ENCODE measurements at places on chromosomes 3 and 15.

DNA sequence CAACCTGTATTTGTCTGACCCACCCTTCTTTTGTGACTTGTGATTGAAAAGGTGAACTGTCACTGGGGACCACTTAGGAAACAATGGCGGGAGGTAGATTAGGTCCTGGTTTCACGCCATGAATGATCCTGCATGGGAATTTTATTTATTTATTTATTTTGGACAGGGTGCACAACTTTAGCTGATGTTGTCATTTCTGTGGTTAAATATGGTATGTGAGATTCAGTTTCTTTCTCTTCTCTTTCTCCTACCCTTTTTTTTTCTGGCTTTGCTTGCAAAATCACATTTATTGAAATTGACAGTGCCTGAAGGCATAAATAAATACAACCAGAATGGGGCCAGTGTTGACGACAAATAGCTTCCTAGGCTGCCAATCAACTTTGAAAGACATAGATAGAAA is 18.0 kb upstream of the HTR3E start:
- DNase-seq, result no peak

GRCh38 chr3:49998326-49998725 is 58.4 kb downstream of the RBM6 start:
- no peak for DNase-seq

- peak; percentile 57 for DNase-seq
Observed at GRCh38 chr15:45456212-45457106, 66.1 kb downstream of the SLC30A4 start.

GRCh38 chr15:42178056-42178455 is 21.6 kb upstream of the PLA2G4F start:
- no peak for DNase-seq

DNA sequence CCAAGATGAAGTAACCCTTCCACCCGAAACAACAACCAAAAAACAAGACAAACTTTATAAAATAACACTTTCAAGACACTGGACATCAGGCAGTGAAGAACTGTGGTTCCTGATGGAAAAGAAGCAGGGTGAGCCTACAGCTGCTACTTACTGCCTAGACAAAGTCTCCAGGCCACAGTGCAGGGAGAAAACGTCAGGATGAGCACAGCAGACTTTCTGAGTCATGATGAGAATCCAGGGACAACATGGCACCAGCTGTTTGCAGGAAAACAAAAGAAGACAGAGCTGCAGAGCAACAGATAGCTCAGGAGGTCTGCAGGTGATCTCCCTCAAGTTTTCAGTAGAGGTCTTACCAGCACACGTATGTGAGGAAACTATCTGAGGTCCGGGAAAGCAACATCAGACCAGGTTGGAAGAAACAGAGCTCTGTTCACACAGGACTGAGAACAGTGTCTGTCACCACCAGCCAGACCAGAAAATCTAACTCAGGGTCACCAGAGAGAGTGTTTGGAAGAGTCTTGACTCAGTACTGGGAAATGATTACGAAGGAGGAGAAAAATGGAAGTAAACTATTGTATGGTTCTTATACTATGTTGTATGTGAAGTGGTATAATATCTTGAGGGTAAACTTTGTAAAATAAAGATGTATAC is 108.9 kb downstream of the ANO10 start:
- DNase-seq, result no peak

- DNase-seq, result no peak
Observed at GRCh38 chr3:17118771-17119170, 234.0 kb downstream of the PLCL2 start.

GRCh38 chr3:137410028-137410427 is 354.1 kb upstream of the SOX14 start:
- DNase-seq, result no peak

GRCh38 chr3:30535525-30535924 is 70.9 kb upstream of the TGFBR2 start:
- DNase-seq, result no peak

DNA sequence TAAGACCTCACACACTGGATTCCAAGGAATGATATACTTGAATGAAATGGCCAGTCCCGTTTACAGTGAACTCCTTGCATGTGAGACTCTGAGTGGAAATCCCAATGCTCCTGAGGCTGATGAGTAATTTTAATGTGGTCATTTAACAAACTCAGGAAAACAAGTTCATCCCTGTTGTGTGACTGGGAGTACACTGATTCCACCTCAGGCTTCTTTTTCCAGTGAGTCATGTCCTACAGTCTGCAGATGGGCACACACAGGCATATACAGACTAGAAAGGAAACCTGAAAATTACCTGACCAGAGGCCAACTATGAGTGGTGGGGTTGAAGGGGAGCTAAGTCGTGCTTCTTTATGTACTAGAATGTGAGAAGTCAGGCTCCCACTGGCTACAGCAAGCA is 5.8 kb downstream of the SQOR start:
- no peak for DNase-seq

- DNase-seq, result no peak
Observed at GRCh38 chr3:148221303-148221702, 476.4 kb upstream of the AGTR1 start.

- DNase-seq, result no peak
Observed at GRCh38 chr3:40877631-40878463, 321.5 kb upstream of the CTNNB1 start.

GRCh38 chr3:66486646-66487045 is 14.2 kb downstream of the LRIG1 start:
- no peak for DNase-seq

DNA sequence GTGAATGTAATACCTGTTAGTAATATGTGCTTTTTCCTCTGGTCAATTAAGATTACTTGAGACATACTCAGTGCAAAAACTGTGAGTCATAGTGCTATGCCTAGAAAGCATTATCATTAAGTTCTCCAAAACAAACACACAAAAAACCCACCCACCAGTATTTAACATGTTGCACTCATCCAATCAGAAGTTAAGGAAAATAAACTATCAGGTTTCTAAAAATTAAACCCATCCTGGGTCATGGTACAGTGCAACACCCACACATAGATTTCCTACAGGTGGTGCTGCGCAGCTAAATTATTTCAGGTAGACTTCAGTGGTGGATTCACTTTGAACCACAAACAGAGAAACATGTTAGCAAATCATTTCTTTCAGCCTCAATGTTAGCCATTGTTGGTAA is 264.4 kb upstream of the VEPH1 start:
- DNase-seq, result no peak

- no peak for DNase-seq
Observed at GRCh38 chr3:177551431-177551836, 354.2 kb upstream of the TBL1XR1 start.

DNA sequence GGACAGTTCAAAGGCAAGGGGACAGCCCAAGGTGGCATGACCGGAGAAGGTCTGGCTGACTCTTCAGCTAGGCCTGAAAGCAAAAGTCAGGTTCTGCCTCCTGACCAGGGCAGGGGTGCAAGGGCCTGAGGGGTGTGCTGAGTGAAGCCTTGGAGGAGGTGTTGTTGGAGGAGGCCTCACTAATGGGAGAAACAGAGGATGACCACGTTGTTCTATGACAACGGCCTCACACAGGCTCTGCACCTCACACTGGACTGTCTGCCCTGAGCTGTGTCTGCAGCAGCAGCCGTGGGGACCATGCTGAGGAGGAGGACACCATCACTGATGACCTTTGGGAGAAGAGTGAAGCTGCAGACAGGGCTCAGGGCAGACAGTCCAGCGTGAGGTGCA is 116.9 kb upstream of the ABHD17C start:
- DNase-seq, result no peak

GRCh38 chr3:116809208-116809607 is 99.6 kb downstream of the TUSC7 start:
- DNase-seq, result no peak

DNA sequence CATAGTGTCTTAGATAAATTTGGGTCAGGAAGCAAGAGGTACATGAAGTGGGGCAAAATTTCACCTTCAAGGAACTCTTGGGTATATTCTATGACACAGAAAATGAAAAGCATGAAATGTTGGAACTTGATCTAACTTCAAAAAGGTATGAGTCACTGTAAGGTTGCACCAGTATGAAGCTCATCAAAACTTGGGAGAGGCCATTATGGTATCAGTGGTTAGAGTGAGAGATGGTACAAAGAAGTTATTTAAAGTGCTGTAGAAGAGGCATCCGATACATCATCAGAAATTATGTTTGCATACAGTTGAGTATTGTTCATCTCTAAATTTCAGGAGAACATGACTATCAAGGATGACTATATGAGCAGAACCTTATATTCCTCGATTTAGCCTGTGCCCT is 302.9 kb upstream of the SUCLG2 start:
- DNase-seq, result no peak

- DNase-seq, result no peak
Observed at GRCh38 chr15:42932833-42933515, 12.4 kb upstream of the TTBK2 start.

- DNase-seq, result peak; percentile 70
Observed at GRCh38 chr15:92958105-92958504, 58.0 kb downstream of the CHD2 start.

DNA sequence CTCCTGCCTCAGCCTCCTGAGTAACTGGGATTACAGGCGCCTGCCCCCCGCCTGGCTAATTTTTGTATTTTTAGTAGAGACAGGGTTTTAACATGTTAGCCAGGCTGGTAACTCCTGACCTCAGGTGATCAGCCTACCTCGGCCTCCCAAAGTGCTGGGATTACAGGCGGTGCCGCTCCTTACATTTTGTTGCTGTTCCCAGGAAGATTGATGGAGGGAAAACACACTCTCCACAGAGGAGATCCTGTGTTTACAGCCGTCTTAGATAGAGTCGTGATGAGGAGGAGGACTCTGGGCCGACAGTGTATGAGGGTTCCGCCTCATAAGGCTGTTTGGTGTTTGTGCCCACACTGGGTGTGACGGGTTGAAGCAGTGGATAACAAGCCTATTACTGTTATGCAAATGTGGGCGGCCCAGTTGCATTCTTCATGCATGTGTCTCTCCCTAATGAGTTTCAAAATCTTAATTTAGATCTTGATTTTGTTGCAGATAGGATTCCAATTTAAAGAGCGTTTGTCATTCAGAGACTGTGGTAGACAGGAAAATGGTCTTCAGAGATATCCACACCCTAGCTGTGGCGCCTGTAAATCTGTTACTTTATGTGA is 60.0 kb downstream of the APBA2 start:
- DNase-seq, result no peak

- DNase-seq, result no peak
Observed at GRCh38 chr3:177431525-177432176, 234.4 kb upstream of the TBL1XR1 start.

- DNase-seq, result no peak
Observed at GRCh38 chr15:82710208-82710555, 507 bp upstream of the AP3B2 start.

DNA sequence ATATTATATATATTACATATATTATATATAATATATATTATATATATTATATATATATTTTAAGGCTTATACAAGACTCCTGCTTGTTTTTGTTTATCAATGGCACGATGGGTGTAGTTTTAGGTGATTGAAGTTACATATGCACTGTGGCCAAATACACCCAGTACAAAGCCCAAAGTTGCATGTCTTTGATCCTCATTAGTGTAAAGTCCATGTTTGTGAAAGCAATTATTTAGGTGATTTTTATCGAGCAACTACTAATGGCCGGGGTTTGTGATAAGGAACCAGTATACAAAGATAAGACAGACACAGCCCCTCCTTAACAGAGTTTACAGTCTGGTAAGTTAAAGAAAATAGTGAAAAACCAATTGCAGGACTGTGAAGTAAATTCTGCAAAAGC is 154.3 kb downstream of the CHDH start:
- DNase-seq, result no peak

Data from activated CD4-positive, alpha-beta T cell treated with anti-CD3 and anti-CD28 coated beads for 4 hours (primary cell).